Caco-2 (cell line): ENCODE measurements at places on chromosomes 2 and 18. TPM values are rescaled to one million over a fixed set of nuclear protein-coding genes. Genes with fewer than 3 reads are reported as not detected.

The ADD2 gene
- total RNA-seq, result not detected in 2 replicates

The CLASP1 gene
- total RNA-seq, result 46.1 and 47.4 TPM in 2 replicates

GRCh38 chr2:171136024-171136423, 24.7 kb downstream of the TLK1 start:
- no peak for DNase-seq

DNA sequence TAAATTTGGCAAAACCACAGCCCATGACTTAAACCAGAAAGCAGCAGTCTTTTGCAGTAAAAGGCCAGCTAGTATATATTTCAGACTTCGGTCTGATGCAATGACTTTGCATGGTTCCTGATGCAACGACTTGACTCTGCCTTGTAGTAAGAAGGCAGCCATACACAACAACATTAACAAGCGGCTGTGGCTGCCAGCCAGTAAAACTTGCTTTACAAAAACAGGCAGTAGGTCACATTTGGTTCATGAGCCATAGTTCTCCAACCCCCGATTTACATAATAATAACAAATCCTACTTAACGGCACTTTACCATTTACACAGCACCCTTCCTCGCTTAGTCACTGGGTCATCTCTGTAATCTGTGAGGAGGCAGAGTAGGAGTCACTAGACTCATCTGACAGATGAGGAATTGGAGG, 410.3 kb downstream of the LRATD1 start:
- DNase-seq, result no peak

DNA sequence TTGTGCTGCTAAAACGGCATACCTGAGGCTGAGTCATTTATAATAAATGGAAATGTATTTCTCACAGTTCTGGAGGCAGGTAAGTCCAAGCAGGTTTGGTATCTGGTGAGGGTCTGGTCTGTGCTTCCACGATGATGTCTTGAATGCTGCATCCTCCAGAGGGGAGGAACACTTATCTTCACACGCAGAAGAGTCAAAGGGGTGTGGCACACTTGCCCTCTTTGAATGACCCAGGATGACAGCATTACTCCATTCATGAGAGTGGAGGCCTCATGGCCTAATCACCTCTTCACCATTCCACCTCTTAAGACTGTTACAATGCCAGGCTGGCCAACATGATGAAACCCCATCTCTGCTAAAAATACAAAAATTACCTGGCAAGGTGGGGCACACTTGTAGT, 61.0 kb downstream of the NCAPH start:
- DNase-seq, result no peak

- no peak for DNase-seq
Observed at GRCh38 chr2:237743561-237744269, 54.9 kb upstream of the RBM44 start.
